ENCODE measurements at places on chromosomes 7 and 10.

GRCh38 chr7:50153148-50153547 is 60.1 kb upstream of the ZPBP start:
- no peaks in the 10 kb centered on the region for H3K4me1 ChIP-seq
- no peak for DNase-seq
- H3K36me3 ChIP-seq, result no peaks in the 10 kb centered on the region
- no peaks in the 10 kb centered on the region for H3K27me3 ChIP-seq
- H3K4me3 ChIP-seq, result no peak overlapping the region
- H3K27ac ChIP-seq, result no peak overlapping the region

GRCh38 chr7:139661903-139662302 is 115.9 kb downstream of the HIPK2 start:
- H3K4me1 ChIP-seq, result peaks cover 48% of the 10 kb centered on the region
- no peak for DNase-seq
- H3K27ac ChIP-seq, result peak overlapping the region; percentile 40
- peaks cover 3% of the 10 kb centered on the region for H3K36me3 ChIP-seq
- no peak overlapping the region for H3K4me3 ChIP-seq

DNA sequence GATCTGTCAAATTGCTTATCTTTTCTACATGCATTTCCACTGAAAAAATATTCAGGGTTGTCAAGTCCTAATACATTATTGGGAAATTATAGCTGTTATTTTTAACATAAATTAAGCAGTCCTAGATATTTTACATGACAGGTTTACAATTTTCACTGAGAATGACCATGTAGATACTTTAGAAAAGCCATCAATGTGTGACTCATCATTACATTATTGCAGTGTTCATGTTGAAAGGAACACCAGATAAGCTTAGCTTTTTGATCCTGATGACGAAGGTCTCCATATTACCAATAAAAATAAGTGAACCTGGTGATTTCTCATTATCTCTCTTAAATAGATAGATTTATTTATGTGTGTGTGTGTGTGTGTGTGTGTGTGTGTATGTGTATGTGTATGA is 529.5 kb upstream of the PCDH15 start:
- no peaks in the 10 kb centered on the region for H3K36me3 ChIP-seq
- H3K27me3 ChIP-seq, result no peaks in the 10 kb centered on the region
- H3K4me1 ChIP-seq, result no peaks in the 10 kb centered on the region
- no peak for DNase-seq
- no peak overlapping the region for H3K4me3 ChIP-seq

DNA sequence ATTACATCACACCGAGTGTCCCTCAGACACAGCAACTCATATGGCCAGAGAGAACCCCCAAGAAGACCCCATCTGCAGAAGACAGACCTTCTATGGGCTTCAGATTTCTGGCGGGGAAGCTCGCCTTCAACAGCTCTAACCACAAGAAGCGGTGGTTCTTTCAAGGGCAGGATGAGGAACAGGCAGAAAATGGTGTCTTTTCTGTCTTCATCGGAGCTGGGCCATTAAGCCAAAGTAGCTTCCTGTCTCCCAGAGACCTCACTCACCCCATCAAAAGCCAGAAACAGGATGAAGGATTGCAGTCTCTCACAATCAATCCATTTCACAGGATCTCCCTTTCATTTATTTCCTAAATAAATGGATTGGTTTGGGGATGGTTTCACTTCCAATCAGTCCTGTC is 149.1 kb downstream of the HERPUD2 start:
- no peak overlapping the region for H3K4me3 ChIP-seq
- H3K27ac ChIP-seq, result no peak overlapping the region
- peaks cover 2% of the 10 kb centered on the region for H3K4me1 ChIP-seq
- no peaks in the 10 kb centered on the region for H3K27me3 ChIP-seq

DNA sequence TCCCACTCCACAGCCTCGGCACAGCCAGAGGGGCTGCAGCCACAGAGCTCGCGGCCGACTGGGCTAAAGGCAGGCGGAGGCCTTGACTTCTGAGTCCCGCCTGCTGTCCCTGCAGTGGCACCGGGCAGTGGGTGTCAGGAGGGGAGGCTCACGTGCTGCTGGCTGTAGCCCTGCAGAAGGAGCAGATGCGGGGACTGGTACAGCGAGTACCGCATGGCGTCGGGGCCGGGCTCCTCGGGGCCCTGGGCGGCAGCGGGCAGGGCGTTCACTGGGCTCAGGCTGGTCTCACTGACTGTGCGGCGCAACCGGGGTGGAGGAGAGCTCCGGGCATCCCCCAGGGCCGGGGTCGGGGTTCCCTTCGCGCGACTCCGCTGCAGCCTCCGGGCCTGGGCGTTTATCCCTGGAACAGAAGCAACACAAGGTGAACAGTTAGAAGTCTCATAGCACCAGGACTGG is 25.6 kb downstream of the PAPOLB start:
- peaks cover 53% of the 10 kb centered on the region for H3K36me3 ChIP-seq
- no peak for DNase-seq
- peaks cover 28% of the 10 kb centered on the region for H3K4me1 ChIP-seq
- no peak overlapping the region for H3K4me3 ChIP-seq

GRCh38 chr7:96322373-96322695 is 436 bp upstream of the SLC25A13 start:
- no peaks in the 10 kb centered on the region for H3K36me3 ChIP-seq
- peaks cover 4% of the 10 kb centered on the region for H3K4me1 ChIP-seq
- peak overlapping the region; percentile 94 for H3K4me3 ChIP-seq
- H3K27ac ChIP-seq, result peak overlapping the region; percentile 97
- no peak for DNase-seq

DNA sequence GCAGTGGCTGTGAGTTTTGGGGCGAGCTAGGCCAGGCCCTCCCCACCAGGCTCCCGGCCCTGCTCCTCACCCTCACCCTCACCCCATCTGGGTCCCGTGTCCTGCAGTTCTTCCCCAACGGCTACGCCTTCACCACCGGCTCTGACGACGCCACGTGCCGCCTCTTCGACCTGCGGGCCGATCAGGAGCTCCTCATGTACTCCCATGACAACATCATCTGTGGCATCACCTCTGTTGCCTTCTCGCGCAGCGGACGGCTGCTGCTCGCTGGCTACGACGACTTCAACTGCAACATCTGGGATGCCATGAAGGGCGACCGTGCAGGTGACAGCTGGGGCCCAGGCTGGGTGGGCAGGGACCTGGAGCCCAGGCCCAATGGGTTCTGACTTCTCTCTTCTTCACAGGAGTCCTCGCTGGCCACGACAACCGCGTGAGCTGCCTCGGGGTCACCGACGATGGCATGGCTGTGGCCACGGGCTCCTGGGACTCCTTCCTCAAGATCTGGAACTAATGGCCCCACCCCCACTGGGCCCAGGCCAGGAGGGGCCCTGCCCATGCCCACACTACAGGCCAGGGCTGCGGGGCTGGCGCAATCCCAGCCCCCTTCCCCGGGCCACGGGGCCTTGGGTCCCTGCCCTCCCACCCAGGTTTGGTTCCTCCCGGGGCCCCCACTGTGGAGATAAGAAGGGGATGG is 4.9 kb downstream of the GNB2 start:
- no peak overlapping the region for H3K4me3 ChIP-seq
- no peak for DNase-seq

DNA sequence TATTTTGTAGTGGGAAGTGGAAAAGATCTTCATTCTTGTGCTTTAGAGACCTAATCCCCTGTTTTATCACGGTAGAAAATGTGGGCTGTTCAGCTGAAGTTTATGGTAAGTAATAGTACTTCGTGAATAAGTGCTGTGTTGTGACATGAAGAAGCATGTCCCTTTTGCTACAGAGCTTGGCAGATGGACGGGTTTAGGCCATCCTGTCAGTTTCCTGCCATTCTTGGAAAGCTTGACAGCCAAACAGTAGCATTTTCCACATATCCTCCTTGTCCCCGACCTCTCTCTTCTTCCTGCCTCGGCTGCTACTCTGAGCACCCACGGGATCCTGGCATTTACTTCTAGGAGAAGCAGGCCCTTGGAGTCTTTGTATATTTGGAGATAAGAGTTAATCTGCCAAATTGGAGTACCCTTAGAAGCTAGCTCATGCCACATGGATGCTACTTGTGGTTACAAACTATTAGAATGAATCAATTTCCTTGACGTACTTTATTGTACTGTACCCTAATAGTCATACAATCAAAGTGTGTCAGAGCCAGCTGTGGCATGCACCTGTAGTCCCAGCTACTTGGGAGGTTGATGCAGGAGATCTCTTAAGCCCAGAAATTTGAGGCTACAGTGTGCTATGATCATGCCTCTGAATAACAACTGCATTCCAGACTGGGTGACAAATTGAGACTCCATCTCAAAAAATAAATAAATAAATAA is 39.2 kb downstream of the PNLIPRP3 start:
- H3K36me3 ChIP-seq, result no peaks in the 10 kb centered on the region
- no peaks in the 10 kb centered on the region for H3K4me1 ChIP-seq
- no peak overlapping the region for H3K4me3 ChIP-seq
- H3K27me3 ChIP-seq, result no peaks in the 10 kb centered on the region

DNA sequence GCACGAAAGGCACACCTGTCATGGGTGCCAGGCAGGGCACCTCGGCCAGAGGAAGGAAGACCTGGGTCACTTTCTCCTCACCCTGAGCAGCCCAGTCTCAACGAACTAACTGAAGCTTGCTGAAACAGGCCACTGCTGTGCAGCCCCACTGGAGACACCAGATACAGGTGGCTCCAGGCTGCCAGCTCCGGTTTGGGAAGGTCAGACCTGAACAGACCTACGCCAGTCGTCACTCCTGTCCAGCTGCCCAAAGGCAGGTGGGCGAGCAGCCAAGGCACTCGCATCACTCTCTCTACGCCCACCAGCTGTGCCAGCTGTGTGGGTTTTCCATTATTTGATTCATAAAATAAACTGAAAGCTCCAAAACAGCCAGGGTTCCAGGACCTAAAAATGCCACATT is 256.1 kb downstream of the ZMYND11 start:
- DNase-seq, result no peak
- H3K36me3 ChIP-seq, result peaks cover 57% of the 10 kb centered on the region
- no peaks in the 10 kb centered on the region for H3K27me3 ChIP-seq
- peaks cover 30% of the 10 kb centered on the region for H3K4me1 ChIP-seq
- no peak overlapping the region for H3K4me3 ChIP-seq

GRCh38 chr7:49522111-49522510 is 251.3 kb upstream of the VWC2 start:
- H3K27ac ChIP-seq, result no peak overlapping the region
- H3K27me3 ChIP-seq, result no peaks in the 10 kb centered on the region
- DNase-seq, result no peak
- H3K4me3 ChIP-seq, result no peak overlapping the region
- no peaks in the 10 kb centered on the region for H3K4me1 ChIP-seq

DNA sequence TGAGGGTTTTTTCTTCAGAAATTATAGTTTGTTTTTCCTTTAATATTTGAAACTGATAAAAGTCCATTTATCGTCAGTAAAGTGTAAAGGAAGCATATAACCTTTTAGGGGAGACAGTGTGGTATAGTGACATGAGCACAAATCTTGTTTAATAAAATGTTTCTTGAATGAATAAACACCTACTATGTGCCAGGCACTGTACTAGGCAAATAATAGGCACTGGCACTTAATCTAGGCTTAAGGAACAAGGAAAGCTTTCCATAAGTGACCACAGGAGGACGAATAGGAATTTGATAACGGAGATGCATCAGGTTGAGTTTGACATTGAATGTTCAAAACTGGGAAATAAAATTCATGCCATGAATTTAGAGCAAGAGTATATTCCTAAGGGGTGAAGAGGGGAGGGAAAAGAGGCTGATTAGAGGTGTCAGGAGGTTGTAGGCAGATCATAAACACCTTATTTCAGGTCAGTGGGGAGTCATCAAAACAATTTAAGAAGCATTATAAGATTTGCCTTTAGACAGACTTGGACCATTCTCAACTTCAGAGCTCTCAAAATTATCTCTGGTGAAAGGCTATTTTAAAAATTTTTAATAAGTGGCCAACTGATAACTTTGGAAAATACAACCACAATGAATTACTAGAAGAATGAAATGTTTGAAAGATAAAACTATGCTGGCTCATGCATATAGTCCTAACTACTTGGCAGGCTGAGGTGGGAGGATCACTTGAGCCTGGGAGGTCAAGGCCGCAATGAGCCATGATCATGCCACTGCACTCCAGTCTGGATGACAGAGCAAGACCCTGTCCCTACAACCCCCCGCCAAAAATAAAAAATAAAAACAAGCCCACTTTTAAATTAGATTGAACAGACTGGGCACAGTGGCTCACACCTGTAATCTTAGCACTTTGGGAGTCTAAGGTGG is 22.4 kb downstream of the RALA start:
- H3K27ac ChIP-seq, result no peak overlapping the region
- no peaks in the 10 kb centered on the region for H3K27me3 ChIP-seq
- H3K4me1 ChIP-seq, result no peaks in the 10 kb centered on the region
- no peaks in the 10 kb centered on the region for H3K36me3 ChIP-seq
- no peak for DNase-seq

- H3K4me1 ChIP-seq, result no peaks in the 10 kb centered on the region
- H3K27ac ChIP-seq, result no peak overlapping the region
- H3K4me3 ChIP-seq, result peak overlapping the region; percentile 57
Measured at GRCh38 chr10:5413012-5413938, 918 bp downstream of the NET1 start.

DNA sequence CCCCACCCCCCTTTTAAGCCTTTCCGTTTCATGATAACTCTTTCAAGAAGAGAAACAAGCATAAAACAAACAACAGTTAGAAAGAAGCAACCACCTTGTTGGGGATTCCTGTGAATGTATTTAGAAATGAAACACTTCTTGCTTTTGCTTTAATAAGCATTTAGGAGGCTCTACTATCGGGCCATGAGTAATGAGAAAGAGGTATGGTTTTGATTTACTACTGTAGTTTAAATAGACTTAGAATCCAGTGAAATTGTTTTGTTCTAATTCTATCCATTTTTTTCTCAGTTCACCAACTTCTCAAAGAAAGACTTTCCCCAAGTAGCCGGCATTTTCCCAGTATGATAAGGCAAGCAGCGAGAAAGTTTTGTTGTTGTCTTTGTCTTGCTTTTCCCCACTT is 168.7 kb upstream of the HABP2 start:
- H3K4me1 ChIP-seq, result peaks cover 7% of the 10 kb centered on the region
- H3K4me3 ChIP-seq, result no peak overlapping the region
- H3K36me3 ChIP-seq, result no peaks in the 10 kb centered on the region
- H3K27me3 ChIP-seq, result peaks cover 7% of the 10 kb centered on the region
- no peak overlapping the region for H3K27ac ChIP-seq

DNA sequence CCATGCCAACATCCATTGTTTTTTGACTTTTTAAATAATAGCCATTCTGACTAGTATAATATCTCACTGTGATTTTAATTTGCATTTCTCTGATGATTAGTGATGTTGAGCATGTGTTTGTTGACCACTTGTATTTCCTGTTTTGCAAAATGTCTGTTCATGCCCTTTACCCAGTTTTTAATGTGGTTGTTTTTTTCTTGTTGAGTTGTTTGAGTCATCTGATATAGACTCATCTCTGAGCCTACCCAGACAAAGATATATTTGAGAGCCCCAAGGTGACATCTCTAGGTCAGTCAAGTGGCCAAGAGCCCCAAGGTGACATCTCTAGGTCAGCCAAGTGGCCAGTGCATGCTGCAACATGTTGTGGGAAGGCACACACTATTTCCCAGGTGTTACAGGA is 224.7 kb downstream of the HECW1 start:
- H3K4me1 ChIP-seq, result no peaks in the 10 kb centered on the region
- H3K27me3 ChIP-seq, result no peaks in the 10 kb centered on the region
- DNase-seq, result no peak
- no peaks in the 10 kb centered on the region for H3K36me3 ChIP-seq
- no peak overlapping the region for H3K27ac ChIP-seq

GRCh38 chr10:79349072-79349491 is 1.8 kb downstream of the PPIF start:
- H3K36me3 ChIP-seq, result peaks cover 49% of the 10 kb centered on the region
- peaks cover 46% of the 10 kb centered on the region for H3K4me1 ChIP-seq
- H3K27ac ChIP-seq, result no peak overlapping the region
- H3K27me3 ChIP-seq, result no peaks in the 10 kb centered on the region
- no peak for DNase-seq
